ENCODE measurements at places on chromosomes 1 and 21. TPM values are rescaled to one million over a fixed set of nuclear protein-coding genes. Genes with fewer than 3 reads are reported as not detected.

- H3K4me1 ChIP-seq = no peaks in the 10 kb centered on the region
- H3K4me3 ChIP-seq = no peak overlapping the region
- no peak overlapping the region for H3K27ac ChIP-seq
- H3K36me3 ChIP-seq = no peaks in the 10 kb centered on the region
- DNase-seq = no peak
These were observed 83.2 kb upstream of the USP24 start for GRCh38 chr1:55298167-55298894.

DNA sequence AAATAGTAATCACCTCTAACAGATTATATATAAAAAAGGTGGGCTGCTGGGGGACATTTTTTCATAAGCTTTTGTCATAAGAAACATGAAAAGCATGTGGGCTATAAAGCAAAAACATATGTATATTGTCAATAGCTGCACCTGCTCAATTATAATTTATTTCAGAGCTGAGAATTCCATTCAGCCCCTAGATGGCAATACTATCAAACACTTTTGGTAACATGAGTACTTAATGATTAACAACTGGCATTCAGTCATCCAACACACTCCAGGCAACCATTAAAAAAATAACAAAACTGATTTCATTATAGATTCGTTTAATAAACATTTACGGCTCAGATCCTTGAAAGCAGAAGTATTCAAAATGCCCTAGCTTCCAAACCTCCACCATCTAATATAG, 115.1 kb downstream of the KCTD3 start:
- H3K4me1 ChIP-seq = no peaks in the 10 kb centered on the region
- no peaks in the 10 kb centered on the region for H3K36me3 ChIP-seq
- no peaks in the 10 kb centered on the region for H3K27me3 ChIP-seq
- H3K4me3 ChIP-seq = no peak overlapping the region
- DNase-seq = no peak

TMEM82 gene
- total RNA-seq = not detected

GRCh38 chr1:93758842-93759515, 77.3 kb upstream of the BCAR3 start:
- H3K27ac ChIP-seq = peak overlapping the region; percentile 83
- no peaks in the 10 kb centered on the region for H3K27me3 ChIP-seq
- H3K36me3 ChIP-seq = no peaks in the 10 kb centered on the region
- peak; percentile 55 for DNase-seq

- no peak for DNase-seq
- H3K36me3 ChIP-seq = no peaks in the 10 kb centered on the region
- H3K4me1 ChIP-seq = peaks cover 29% of the 10 kb centered on the region
- H3K27me3 ChIP-seq = no peaks in the 10 kb centered on the region
- H3K4me3 ChIP-seq = no peak overlapping the region
- H3K27ac ChIP-seq = no peak overlapping the region
These were observed 14.7 kb upstream of the CSF1 start for GRCh38 chr1:109895720-109896504.

SPATA46 gene
- not detected for total RNA-seq

DNA sequence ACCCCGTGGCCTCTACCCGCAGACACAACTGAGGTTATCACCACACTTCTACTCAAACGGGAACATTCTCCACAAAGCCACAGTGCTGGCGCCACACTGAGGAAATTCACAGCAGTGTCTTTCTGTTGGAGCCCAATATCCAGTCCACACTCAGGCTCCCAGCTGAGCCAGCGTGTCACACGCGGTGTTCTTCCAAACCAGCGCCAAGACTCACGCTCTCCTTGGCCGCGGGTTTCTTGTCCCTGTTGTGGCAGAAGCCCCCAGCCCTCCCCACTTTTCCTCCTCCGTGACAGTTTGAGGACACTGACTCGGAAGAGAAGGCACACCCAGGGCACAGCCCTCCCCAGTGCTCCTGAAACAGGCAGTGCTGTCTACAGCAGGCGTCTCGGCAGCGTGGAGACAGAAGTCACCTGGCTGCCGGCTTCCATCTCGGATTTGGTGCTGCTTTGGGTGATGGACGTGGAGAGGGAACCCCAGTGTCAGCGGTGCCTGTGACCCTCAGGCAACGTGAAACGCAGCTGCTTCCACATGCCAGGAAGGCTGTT, 35.4 kb upstream of the AGPAT3 start:
- peaks cover 10% of the 10 kb centered on the region for H3K4me1 ChIP-seq
- no peaks in the 10 kb centered on the region for H3K27me3 ChIP-seq
- DNase-seq = no peak
- no peak overlapping the region for H3K27ac ChIP-seq
- H3K4me3 ChIP-seq = no peak overlapping the region
- no peaks in the 10 kb centered on the region for H3K36me3 ChIP-seq

GRCh38 chr1:236460103-236460502, 63.7 kb upstream of the LGALS8 start:
- no peak overlapping the region for H3K4me3 ChIP-seq
- no peaks in the 10 kb centered on the region for H3K27me3 ChIP-seq
- H3K4me1 ChIP-seq = peaks cover 4% of the 10 kb centered on the region
- H3K27ac ChIP-seq = no peak overlapping the region
- no peak for DNase-seq

HTR1D gene
- total RNA-seq = not detected

DNA sequence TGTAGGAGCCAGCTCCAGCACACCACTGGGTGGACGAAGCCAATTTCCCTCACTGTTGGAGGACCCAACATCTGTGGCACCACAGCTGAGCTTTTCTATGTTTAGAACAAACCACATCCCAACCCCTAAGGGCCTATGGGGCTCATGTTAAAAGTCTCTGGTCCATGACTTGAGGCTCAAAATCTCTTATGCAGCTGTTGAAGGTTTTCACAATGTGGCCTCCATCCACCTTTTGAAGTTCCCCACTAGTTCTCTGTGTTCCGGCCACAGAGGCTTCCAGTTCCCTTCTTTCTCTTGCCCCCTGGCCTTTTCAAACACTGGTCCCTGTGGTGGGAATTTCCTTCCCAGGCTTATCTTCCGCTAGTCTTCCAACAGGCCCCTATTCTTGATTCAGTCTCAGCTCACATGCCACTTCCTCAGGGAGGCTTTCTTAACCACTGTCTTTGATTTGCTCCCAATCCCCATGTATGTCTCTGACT, 3.9 kb upstream of the IFNLR1 start:
- H3K27ac ChIP-seq = peak overlapping the region; percentile 52
- H3K27me3 ChIP-seq = peaks cover 2% of the 10 kb centered on the region
- H3K36me3 ChIP-seq = no peaks in the 10 kb centered on the region
- H3K4me3 ChIP-seq = no peak overlapping the region
- DNase-seq = no peak

DNA sequence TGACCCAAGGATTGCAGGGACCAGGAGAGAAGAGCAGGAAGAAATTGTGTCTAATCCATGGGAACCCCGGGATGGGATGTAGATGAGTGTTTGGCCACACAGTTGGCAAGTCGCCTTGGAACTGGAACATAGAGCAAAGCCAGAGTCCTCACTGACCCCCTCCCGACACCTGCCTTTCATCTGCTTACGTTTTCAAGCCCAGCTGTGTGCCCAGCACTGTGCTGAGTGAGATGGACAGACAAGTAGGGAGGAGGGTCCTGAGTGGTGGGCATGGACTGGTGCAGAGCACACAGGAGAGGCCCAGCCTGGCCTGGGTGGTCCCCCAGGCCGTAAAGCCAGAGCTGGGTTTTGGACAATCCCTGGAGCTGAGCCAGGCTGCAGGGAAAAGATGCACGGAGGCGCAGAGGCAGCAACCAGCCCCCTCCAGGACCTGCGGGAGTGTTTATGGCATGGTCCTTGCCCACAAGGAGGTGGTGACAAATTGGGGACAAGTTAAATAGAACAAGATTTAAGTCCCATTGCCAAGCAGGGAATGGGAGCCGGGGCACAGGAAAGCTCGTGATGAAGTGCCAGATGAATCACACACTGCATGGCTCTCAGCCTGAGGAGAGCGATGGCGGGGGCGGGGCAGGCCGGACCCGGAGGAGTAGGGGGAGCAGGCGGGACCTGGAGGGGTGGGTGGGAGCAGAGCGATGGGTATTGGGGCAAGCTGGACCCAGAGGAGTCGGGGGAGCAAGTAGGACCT, 157.8 kb upstream of the VAMP3 start:
- H3K4me1 ChIP-seq = no peaks in the 10 kb centered on the region
- DNase-seq = no peak
- no peak overlapping the region for H3K4me3 ChIP-seq
- H3K27ac ChIP-seq = no peak overlapping the region

DNA sequence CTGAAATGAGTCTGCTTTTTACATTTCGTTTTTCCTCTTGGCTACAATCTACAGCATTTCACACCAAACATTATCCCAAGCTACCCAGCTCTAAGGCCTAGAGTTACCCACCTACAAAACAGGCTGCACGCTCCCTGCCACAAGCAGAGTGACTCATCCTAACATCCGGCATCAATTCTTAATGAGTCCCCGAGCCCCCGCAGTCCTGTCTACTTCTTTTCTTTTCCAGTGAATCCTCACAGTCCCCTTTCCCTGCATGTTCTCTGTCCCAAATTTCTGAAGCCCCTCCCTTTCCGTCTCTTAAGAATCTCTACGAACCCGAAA, 650 bp downstream of the PCNX2 start:
- H3K4me3 ChIP-seq = peak overlapping the region; percentile 71
- DNase-seq = peak; percentile 68
- no peaks in the 10 kb centered on the region for H3K36me3 ChIP-seq
- H3K27me3 ChIP-seq = no peaks in the 10 kb centered on the region
- H3K27ac ChIP-seq = peak overlapping the region; percentile 55

- no peak overlapping the region for H3K27ac ChIP-seq
- H3K27me3 ChIP-seq = no peaks in the 10 kb centered on the region
- H3K4me1 ChIP-seq = no peaks in the 10 kb centered on the region
- H3K4me3 ChIP-seq = no peak overlapping the region
- no peak for DNase-seq
These were observed 129.3 kb upstream of the VAMP3 start for GRCh38 chr1:7641587-7642417.

GSTM5 gene
- 0.35 TPM for total RNA-seq

GRCh38 chr1:17664322-17664721, 90.8 kb upstream of the ACTL8 start:
- no peak overlapping the region for H3K4me3 ChIP-seq
- no peaks in the 10 kb centered on the region for H3K27me3 ChIP-seq
- H3K36me3 ChIP-seq = no peaks in the 10 kb centered on the region
- no peaks in the 10 kb centered on the region for H3K4me1 ChIP-seq
- H3K27ac ChIP-seq = no peak overlapping the region

DNA sequence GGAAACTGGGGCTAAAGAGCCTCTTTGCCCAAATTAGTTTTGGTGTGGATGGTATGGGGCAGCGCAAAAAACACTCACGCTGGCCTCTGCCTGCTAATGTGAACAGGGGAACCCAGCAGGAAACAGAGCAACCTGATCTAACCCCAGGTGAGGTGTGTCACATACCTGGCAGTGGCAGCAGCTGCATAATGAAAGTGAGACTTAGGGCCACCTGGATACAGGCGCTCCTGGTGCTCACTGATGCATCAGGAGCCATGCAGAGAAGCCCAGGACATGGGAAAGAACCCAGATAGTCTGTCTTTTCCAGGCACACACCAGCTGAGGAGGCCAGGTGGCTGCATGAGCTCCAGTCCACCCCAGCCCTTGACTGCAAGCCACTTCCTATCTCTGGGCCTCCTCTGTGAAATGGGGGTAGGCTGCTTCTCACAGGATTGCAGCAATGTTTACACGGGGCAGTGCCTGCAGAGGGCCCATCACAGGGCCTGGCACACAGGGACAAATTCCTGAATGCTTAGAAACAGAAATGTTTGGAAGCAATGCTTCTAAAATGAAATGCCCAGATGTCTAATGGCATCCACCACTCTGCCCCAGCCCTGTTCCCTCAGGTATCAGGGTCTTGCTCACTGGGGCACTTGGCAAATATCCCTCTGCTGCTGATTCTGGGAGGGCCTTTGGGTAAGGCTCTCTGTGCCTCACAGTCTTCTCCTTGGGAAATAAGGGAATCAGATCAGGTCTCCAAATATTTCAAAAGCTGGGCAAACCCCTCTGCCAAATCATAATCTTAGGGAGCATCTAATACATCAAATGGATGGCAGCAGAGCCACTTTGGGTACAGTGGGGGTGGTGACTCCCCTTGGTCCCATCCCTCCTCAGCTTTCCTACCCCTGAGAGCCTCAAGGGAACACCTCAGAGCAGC, 19.9 kb downstream of the DHCR24 start:
- no peak for DNase-seq
- H3K4me3 ChIP-seq = no peak overlapping the region
- no peak overlapping the region for H3K27ac ChIP-seq
- H3K27me3 ChIP-seq = no peaks in the 10 kb centered on the region
- peaks cover 6% of the 10 kb centered on the region for H3K36me3 ChIP-seq
- H3K4me1 ChIP-seq = no peaks in the 10 kb centered on the region

FCRL6 gene
- total RNA-seq = 309 TPM

- peaks cover 60% of the 10 kb centered on the region for H3K4me1 ChIP-seq
- no peak overlapping the region for H3K4me3 ChIP-seq
- no peak for DNase-seq
- no peak overlapping the region for H3K27ac ChIP-seq
These were observed 2.3 kb upstream of the CNR2 start for GRCh38 chr1:23915466-23915865.

DNA sequence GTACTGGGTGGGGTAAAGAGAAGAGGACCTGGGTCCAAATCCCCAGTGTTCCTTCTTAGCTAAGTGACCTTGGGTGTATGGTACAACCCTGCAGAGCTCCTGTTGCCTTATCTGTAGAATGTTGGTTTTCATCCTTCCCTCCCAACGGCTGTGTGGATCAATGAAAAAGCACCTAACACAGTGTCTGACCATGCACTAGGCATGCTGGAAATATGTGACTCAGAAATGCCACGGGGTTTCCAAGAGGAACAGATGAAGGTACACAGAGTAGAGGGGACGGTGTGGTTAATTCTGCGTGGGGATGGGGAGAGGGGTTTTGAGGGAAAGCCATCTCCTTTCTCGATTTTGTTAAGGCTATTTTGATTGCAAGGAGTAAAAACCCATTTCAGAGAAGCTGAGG, 8.6 kb downstream of the NIPAL3 start:
- no peaks in the 10 kb centered on the region for H3K27me3 ChIP-seq
- H3K27ac ChIP-seq = no peak overlapping the region
- peaks cover 44% of the 10 kb centered on the region for H3K36me3 ChIP-seq
- no peaks in the 10 kb centered on the region for H3K4me1 ChIP-seq
- no peak overlapping the region for H3K4me3 ChIP-seq

DNA sequence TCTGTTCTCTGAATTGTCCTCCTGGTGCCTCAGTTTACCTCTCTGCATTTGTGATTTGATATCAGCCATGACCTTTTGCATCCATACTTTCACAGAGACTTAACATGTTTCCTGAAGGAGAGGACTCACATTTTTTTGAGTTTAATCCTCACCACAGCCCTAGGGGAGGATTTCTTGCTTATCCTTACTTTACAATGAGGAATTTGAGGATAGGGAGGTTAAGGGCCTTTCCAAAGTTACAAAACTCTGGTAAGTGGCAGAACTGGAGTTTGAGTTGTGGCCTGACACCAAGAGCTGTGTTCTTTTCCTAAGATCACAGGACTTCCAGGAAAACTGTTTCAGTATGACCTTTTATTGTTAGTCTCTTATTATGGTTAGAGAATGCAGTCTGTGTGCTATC, 34.2 kb downstream of the TNFRSF8 start:
- H3K27ac ChIP-seq = no peak overlapping the region
- no peak for DNase-seq
- H3K4me1 ChIP-seq = peaks cover 9% of the 10 kb centered on the region
- H3K27me3 ChIP-seq = no peaks in the 10 kb centered on the region

Measured in natural killer cell (primary cell).